ENCODE measurements at places on chromosomes 3 and 15.

- no peak for DNase-seq
Measured at GRCh38 chr3:36525115-36525801, 145.0 kb downstream of the STAC start.

- DNase-seq, result no peak
Measured at GRCh38 chr3:143526011-143526545, 322.2 kb downstream of the SLC9A9 start.

- no peak for DNase-seq
Measured at GRCh38 chr15:63338170-63338569, 43.5 kb downstream of the CA12 start.

- no peak for DNase-seq
Measured at GRCh38 chr15:50458348-50459112, 34.3 kb downstream of the USP8 start.

DNA sequence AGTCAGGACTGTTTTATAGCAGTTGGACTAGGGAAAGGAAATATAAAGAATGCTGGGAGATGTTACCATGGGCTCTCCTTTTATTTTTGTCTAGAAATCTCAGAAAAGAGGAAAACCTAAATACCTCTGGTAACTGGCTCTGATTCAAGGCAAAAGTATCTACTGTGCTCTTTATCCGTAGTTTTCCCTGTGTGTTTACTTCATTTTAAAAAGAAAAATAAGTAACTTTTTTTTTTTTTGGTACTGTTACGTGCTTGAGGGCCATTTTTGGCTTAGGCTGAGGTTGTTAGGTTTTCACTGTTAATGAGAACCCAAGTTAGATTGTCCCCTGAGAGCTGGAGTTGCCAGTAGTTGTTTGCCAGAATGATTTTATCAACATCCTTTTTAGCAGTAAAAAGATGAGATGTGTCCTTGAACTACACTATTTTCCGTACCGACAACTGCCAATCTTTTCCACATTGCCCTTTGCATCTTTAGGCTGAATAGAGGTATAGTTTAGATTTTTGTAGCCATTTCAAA is 35.8 kb downstream of the IQGAP1 start:
- no peak for DNase-seq

GRCh38 chr15:66219339-66219738 is 34.2 kb downstream of the MEGF11 start:
- DNase-seq, result no peak

DNA sequence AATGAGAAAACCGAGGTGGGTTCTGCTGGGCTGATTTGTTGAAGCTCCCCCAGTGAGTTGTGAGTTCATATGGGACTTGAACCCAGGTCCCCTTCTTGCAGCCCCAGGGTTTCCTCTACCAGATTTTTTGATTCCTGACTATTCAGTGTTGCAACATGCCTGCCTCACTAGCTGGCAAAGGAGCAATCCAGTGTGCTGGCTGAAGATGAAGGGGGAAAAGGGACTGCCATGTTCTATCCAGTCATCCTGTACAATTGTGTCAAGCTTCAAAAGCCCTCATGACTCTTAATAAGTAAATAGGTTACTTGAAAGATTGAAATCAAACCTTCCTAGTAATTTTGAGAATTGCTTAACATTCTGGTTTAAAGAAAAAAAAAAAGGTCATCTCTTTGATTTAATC is 211.5 kb upstream of the TP63 start:
- no peak for DNase-seq

GRCh38 chr3:164174059-164174458 is 904.2 kb downstream of the SI start:
- no peak for DNase-seq

All from neuronal stem cell (in vitro differentiated cells).